Activated CD4-positive, CD25-positive, alpha-beta regulatory T cell (primary cell): ENCODE measurements at places on chromosomes 16 and 17.

DNA sequence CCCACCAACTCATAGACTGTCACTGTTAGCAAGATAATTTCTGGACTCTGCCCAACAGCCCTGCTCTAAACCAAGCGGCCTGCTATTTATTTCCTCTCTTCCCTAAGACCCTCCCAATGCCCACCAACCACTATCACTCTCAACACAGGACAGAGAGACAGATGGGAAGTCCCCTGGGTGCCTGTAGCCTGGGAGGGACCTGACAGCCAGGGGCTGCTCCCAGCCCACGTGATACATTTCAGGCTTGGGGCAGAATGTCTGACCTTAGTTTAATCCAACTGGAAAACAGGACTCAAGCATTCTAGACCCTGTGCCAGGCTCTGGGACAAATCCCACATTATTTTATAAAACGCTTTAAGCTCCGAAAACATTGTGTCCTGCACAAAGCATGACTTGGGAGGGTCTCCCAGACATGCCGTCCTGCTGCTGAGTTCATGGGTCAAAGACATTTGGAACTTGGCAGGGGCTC, 23.6 kb downstream of the XYLT1 start:
- no peak for DNase-seq

- no peak for DNase-seq
Measured at GRCh38 chr17:70563281-70563820, 394.0 kb downstream of the KCNJ2 start.

GRCh38 chr17:28573040-28573380, 1.7 kb upstream of the PIGS start:
- no peak for DNase-seq

- DNase-seq: peak; percentile 76
Measured at GRCh38 chr17:38704606-38705522, at the start of gene MLLT6. TSS of gene MLLT6 (plus strand) at chr17:38705273. CDS start at chr17:38705633, 360 bp downstream.

DNA sequence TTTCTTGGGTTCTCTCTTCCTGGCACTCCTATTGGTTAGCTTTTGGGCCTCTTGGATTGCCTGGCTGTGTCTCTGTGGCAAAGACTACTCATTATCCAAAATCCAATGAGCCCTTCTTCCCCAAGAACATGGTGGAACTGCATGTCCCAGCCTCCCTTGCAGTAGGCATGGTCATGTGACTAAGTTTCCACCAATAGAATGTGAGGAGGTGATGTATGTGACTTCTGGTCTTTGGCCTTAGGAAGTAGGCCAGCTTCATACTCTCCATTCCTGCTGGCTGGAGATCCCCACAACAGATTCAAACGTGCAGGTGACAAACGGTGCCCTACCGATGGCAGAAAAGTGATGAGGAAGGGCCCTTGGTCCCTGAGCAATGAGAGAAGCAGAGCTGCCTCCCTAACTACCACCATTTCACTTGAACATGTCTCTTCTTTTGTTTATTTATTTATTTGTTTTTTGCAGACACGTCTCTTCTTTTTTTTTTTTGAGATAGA, 17.3 kb upstream of the SPN start:
- DNase-seq: no peak

- no peak for DNase-seq
Measured at GRCh38 chr16:31876951-31877828, 3.6 kb downstream of the ZNF267 start.

GRCh38 chr16:31038993-31039392, 5.6 kb downstream of the STX4 start:
- DNase-seq: no peak

GRCh38 chr17:75108193-75108592, 1.6 kb upstream of the ARMC7 start:
- no peak for DNase-seq

- no peak for DNase-seq
Measured at GRCh38 chr17:2366747-2367494, 29.6 kb downstream of the SGSM2 start.

GRCh38 chr17:47423406-47424295, 99.9 kb downstream of the EFCAB13 start:
- no peak for DNase-seq

- DNase-seq: no peak
Measured at GRCh38 chr17:74502861-74503260, 28.4 kb downstream of the CD300LB start.

DNA sequence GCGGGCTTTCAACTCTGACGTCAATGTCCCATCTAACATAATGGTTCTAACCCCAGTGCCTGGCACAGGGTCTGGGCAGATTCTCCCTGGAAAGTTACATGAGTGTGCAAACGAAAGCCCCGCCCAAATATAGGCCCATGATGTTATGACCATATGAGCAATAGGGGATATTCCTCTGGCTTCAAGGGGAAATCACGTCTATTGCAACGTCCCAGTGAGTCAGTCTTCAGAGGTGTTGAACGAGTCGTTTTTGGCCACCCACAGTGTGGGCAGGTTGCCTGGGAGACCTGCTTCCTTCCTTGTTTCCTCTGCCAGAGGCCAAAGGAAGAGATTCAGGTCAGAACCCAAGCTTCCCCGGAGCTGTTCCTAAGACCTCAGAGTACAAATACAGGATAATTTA, 30.3 kb downstream of the PIK3R5 start:
- no peak for DNase-seq

- no peak for DNase-seq
Measured at GRCh38 chr17:73630531-73630930, 13.7 kb downstream of the SDK2 start.

DNA sequence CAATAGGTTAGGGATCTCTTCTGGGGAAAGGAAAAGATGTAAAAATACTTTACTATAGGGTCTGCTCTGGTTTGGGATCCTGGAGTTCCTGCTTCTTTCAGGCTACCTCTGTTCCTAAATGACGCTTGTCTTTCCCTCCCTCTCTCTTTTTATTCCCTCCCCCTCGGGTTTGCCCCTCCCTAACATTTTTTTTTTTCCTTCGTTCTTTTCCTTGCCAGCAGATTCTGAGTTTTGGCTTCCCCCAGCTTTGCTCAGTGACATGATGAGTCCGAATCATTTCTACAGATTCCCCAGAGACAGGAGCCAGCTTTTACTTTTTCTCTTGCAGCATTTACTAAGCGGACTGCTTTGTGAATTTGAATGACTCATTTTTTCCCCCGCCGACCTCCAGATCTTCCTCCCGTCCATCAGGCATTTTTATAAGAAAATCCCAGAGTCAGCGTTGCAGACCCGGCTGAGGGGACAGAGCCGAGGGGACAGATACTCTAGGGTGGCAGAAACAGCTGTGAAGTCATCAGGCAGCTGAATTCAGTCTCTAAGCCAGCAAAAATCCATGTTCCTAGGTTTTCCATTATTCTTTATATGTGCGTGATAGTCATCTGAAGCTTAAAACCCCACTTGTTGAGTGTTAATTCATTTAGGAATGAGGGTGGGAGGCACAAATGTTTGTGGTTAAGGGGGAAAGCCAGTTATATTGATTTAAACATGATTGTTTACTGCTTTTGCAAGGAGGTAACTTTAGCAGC, at the start of gene TMEM100:
Gene TMEM100, minus strand, starts transcription at position 123 of the 746 bp plus-strand sequence. CDS start 1,794 bp downstream, outside the sequence.
- DNase-seq: no peak

- DNase-seq: no peak
Measured at GRCh38 chr17:21149621-21150020, 22.9 kb downstream of the DHRS7B start.

DNA sequence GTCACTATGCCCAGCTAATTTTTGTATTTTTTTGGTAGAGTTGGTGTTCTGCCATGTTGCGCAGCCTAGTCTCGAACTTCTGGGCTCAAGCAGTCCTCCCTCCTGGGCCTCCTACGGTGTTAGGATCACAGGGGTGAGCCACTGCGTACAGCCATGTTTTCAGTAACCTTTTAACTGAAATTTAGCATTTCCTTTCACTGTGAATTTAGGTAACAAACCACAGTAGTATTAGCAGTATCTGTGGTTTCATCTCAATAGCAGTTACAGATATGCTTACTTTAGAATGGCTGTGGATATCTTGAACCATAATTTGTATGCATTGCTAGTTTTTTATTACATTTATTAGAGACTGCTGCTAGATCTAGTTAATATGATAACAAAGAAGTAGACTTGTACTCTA, 4.3 kb upstream of the RANGRF start:
- no peak for DNase-seq

- no peak for DNase-seq
Measured at GRCh38 chr16:51093726-51094280, 57.3 kb downstream of the SALL1 start.

DNA sequence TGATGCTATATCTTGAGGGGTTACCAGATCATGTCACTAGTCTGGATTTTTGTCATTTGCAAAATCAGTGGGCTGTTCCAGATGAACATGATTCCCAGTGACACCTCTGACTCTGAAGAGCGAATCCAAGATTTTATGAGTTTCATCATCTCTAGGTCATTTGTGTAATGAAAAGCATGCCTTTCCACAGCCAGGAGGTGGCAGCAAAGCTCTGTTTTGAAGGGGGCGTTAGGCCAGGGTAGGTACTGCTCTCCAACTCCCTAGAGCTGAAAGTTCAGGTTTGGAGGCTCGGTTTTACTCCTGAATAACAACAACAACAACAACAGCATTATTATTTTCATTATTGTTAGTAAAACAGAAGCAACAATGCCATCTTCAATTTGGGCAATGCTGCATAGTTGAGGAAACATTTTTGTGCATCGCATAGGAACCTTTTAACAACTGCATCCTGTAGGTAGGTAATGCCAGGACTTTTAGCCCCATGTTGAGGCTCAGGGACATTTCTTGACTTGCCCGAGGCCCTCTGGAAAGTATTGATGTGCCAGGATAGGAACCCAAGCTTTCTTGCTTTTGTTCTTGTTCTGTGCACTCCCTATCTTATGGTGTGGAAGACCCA, 77.0 kb downstream of the MYH13 start:
- no peak for DNase-seq

DNA sequence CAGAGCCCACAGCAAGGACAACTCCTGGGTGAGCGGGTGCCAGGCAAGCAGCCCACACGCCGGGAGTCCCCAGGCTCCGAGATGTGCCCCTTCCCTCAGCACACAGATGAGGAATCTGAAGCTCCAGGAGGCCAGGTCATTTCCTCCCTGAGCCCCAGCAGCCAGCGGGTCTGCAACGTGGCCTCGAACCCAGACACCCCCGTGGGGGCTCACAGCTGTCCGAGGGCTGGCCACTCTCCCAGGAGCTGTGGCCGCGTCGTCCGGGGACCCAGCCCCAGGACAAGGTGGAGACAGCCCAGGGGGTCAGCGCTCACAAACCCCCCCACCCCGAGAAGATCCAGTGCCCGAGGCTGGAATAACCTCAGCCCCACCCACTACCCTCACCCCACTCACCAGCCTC, 17.4 kb upstream of the C1QTNF8 start:
- no peak for DNase-seq

DNA sequence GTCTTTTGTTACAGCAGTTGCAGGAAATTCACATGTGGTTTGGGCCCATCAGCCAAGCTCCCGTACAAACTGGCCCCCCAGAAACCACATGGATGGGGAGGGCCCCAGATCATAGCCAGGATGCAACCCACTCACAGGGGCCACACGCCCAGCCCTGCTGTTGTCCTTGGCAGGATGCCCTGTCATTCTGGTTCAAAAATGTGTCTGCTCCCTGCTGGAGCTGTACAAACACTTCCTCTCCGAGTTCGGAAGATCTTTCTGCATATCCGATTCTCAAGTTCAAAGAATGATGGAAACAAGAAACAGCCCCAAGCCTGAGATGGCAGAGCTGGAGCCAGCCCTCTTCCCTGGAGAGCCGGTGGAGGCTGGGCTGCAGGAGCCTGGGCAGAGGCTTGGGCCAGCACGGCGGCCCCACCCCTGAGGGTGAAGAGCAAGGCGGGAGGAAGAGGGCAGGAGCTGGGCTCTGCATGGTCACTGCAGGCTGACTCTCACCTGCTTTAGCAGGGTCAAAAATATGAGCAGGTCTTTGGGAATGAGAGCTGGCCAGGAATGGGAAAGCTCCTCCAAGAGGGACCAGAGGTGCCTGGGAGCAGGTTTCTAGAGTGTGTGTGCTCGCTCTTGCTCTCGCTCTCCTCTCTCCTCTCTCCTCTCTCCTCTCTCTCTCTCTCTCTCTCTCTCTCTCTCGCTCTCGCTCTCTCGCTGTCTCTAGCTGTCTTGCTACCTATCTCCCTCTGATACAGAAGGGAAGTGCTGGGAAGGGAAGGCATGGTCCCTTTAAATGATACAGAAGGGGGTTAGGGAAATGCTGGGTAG, 34.7 kb upstream of the ENPP7 start:
- DNase-seq: no peak

DNA sequence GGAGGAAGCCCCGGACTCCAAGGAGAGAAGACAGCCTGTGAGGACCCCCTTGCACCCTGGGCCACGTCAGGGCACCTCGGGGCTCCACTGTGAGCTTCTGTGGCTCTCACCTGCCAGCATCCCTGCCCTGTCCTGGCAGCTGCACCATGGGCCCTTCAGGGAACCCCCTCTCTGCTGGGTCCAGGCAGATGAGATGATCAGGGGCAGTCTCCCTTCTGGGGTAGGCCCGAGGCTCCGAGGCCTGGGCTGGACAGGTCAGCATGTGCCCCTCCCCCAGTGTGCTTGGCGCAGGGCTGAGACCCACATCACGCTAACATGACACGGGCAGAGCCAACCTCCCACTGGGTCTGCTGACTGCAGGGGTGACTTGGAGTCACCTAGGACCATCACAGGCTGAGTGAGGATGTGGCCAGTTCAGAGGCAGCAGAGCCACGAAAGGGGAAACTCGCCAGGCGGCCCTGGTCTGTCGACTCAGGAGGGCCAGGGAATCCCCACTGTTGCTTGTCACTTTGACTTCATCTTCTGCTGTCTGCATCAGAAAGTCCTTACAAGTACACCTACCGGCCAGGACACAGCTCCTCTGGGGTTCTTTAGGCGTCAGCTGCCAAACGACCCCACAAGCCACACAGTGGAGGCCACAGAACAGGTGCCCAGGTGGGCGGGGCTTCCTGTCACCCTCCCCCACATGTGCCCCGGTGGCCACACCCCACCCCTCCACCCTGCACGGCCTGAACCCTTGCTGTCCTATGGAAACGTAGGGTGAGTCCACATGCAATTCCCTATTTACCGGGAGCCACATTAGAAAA, 2.2 kb downstream of the GALNS start:
- no peak for DNase-seq

- DNase-seq: peak; percentile 59
Measured at GRCh38 chr16:28935924-28936783, 4.4 kb downstream of the CD19 start.

- DNase-seq: no peak
Measured at GRCh38 chr16:72895951-72896350, 152.0 kb downstream of the ZFHX3 start.

DNA sequence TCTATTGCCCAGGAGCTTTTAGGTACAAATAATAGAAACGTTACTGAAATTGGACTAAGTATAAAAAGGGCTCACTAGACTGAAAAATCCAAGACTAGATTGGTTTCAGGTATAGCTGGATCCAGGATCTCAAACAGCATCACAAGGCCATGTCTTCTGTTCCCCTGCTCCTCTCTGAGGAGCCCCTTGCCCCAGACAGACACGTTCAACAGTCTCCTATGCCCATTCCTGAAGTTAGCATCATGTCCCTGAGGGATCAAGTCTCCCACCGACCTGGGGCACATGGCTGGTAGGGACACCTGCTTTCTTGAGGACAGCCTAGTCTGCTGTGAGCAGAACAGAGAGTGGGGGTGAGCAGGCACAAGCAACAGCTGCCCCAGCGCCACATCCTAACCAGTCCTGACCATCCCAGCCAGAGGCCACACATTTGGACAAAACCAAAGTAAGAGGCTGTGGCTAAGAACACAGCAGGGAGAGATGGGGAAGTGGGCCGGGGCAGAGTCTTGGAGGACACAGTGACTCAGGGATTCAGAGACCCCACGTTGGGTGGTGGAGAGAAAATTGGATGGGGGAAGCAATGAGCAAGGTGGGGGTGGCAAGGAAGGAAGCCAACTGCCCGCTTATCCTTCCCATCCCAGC, 10.5 kb upstream of the MMP2 start:
- no peak for DNase-seq
